ENCODE measurements at places on chromosomes 1 and 21. TPM values are rescaled to one million over a fixed set of nuclear protein-coding genes. Genes with fewer than 3 reads are reported as not detected.

The IL22RA1 gene
- total RNA-seq = 66.0 TPM

DNA sequence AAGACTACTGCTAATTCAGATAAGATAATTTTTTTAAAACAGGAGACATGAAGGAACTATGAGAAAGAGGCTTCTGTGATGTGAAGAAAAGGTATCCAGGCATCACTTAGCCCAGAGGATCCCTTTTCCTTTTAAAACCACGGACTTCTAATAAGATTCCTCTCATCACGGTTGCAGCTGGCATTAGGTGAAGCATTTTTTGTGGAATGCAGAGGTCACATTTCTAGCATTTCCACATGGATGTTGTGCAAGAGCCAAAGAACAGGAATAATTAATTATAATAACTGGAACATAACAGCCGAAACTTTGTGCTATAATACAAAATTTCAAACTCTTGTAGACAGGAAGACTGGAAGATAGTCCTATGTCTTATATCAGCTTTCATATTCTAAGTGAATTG is 27.6 kb downstream of the CYP2J2 start:
- H3K27me3 ChIP-seq = no peaks in the 10 kb centered on the region
- no peak overlapping the region for H3K27ac ChIP-seq
- no peak overlapping the region for H3K4me3 ChIP-seq
- H3K36me3 ChIP-seq = peaks cover 30% of the 10 kb centered on the region
- DNase-seq = no peak
- peaks cover 5% of the 10 kb centered on the region for H3K4me1 ChIP-seq

The OR2T35 gene
- total RNA-seq = not detected

The CHRNB2 gene
- total RNA-seq = 0.53 TPM

DNA sequence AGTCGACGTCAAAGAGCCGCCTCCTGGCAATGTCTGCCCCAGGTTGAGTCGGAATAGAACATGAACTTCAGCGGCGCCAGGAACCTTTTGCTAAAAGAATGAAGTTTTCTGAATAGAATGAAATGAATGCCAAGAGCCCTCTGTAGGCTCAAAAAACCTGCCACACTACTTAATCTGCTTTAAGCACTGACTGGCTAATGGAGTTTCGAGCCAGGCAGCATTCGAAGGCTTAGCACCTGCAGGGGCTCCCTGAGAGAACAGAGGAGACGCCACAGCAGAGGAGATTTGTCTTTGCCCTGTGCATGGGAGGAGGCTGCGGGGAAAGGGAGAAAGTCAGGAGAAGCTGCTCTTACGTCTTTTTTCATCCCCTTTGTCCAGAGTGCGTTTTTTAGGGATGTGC is 641.7 kb downstream of the AJAP1 start:
- no peak overlapping the region for H3K27ac ChIP-seq
- no peaks in the 10 kb centered on the region for H3K4me1 ChIP-seq
- H3K36me3 ChIP-seq = no peaks in the 10 kb centered on the region
- no peak overlapping the region for H3K4me3 ChIP-seq
- no peaks in the 10 kb centered on the region for H3K27me3 ChIP-seq

The NBPF20 gene
- total RNA-seq = 10.7 TPM

DNA sequence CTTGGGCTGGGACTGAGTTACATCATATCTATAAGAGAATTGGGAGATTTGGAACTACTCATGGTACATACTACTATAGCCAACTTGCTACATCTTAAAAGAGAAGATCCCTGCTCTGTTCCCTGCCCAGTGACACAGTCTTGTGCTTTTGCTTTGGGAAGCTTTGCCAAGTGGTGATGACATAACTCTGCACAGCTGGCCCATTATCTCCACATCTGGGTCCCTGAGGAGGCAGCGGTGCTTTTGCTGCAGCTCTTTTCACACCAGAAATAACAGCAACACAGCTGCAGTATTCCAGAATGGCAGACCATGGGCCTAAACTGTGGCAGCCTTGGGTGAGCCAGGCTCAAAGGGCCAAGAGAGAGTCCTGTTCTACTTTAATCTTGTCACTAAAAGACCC is 296.0 kb downstream of the HHAT start:
- no peaks in the 10 kb centered on the region for H3K36me3 ChIP-seq
- no peak overlapping the region for H3K27ac ChIP-seq
- H3K4me3 ChIP-seq = no peak overlapping the region

The MCOLN2 gene
- total RNA-seq = 62.7 TPM

The MINDY1 gene
- 76.4 TPM for total RNA-seq

GRCh38 chr1:68329096-68329835 is 96.9 kb upstream of the WLS start:
- no peaks in the 10 kb centered on the region for H3K4me1 ChIP-seq
- H3K36me3 ChIP-seq = no peaks in the 10 kb centered on the region
- DNase-seq = no peak
- no peak overlapping the region for H3K4me3 ChIP-seq

- no peak for DNase-seq
- H3K4me3 ChIP-seq = no peak overlapping the region
- H3K27me3 ChIP-seq = no peaks in the 10 kb centered on the region
These were observed 9.7 kb upstream of the PRDM15 start for GRCh38 chr21:41888749-41889376.

GRCh38 chr1:10325521-10325920 is 73.3 kb upstream of the PGD start:
- no peak overlapping the region for H3K4me3 ChIP-seq
- peaks cover 66% of the 10 kb centered on the region for H3K36me3 ChIP-seq
- H3K27me3 ChIP-seq = no peaks in the 10 kb centered on the region
- no peak overlapping the region for H3K27ac ChIP-seq
- no peaks in the 10 kb centered on the region for H3K4me1 ChIP-seq
- no peak for DNase-seq

The HES3 gene
- total RNA-seq = not detected

The TAS1R1 gene
- total RNA-seq = not detected

- peak; percentile 66 for DNase-seq
- no peaks in the 10 kb centered on the region for H3K27me3 ChIP-seq
- peak overlapping the region; percentile 98 for H3K27ac ChIP-seq
These were observed 646 bp downstream of the IER5 start for GRCh38 chr1:181089017-181089675.

DNA sequence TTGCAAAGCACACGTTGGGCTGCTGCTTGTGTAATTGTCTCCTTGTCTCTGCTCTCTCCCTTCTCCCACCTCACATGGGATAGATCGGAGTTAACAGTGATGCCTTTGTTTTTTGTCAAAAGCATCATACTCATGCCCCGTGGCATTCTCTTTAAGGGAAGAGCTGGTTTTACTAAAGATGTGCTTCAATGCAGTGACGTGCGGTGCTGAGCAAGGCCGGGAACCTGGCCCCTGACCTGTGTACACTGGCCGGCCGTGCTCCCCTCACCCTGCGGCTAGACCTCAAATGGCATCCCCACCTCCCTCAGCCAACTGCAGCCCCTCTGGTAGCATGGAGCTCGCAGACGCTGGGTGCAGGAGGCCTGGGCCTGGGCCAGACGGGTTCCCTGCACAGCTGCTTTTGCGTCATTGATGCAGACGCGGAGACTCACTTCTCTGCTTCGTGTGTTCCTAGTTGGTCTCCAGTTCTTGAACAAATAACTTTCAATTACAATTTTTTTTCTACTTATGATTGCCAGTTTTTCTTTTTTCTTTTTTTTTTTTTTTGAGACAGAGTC is 19.9 kb downstream of the AGPAT3 start:
- H3K4me1 ChIP-seq = no peaks in the 10 kb centered on the region
- H3K27me3 ChIP-seq = no peaks in the 10 kb centered on the region
- peak overlapping the region; percentile 86 for H3K27ac ChIP-seq

The GNG4 gene
- total RNA-seq = 9.1 TPM

GRCh38 chr1:229063154-229063773 is 207.6 kb upstream of the RAB4A start:
- no peak for DNase-seq
- H3K4me1 ChIP-seq = no peaks in the 10 kb centered on the region
- no peak overlapping the region for H3K4me3 ChIP-seq
- no peaks in the 10 kb centered on the region for H3K27me3 ChIP-seq

DNA sequence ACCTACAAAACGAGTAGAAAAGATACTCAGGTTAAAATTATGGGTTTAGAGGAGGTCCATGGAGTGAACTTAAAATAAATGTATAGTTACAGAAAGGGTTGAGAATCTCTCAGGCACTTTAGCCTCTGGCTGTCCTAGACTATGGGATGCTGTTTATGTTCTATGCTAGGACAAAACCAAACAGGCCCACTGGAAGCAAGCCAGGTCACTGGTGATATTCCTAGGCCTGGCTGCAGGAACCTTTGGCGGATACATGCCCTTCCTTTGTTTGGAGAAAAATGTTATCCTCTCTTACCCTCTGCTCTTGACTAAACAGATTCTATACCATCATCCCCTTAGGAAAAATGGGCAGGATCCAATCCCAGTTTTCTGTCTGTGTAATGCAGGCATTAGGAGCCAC is 90.7 kb upstream of the DUSP10 start:
- H3K27me3 ChIP-seq = no peaks in the 10 kb centered on the region
- H3K4me3 ChIP-seq = no peak overlapping the region
- no peak overlapping the region for H3K27ac ChIP-seq
- H3K4me1 ChIP-seq = peaks cover 3% of the 10 kb centered on the region
- no peak for DNase-seq

- H3K4me1 ChIP-seq = no peaks in the 10 kb centered on the region
- no peak for DNase-seq
- H3K27me3 ChIP-seq = no peaks in the 10 kb centered on the region
- no peak overlapping the region for H3K4me3 ChIP-seq
- no peak overlapping the region for H3K27ac ChIP-seq
- H3K36me3 ChIP-seq = no peaks in the 10 kb centered on the region
These were observed 13.5 kb upstream of the PEX10 start for GRCh38 chr1:2425892-2426291.

The C1orf105 gene
- total RNA-seq = not detected

DNA sequence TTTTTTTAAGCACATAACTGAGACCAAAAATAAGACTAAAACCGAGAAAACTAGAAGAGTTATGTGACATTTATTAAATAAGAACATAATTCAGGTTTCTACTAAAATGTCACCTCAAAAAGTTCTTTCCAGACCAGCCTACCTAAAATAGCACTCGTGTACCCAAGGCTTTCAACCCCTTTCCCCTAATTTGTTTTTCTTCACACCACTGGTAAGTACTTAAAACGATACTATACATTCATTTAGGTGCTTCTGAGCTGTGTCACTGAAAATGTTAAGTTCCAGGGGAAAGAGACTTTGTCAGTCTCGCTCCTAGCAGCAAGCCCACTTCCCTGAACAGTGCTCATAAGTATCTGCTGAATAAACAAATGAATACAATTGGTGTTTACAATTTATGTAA is 6.8 kb downstream of the RRAGC start:
- H3K4me3 ChIP-seq = no peak overlapping the region
- no peaks in the 10 kb centered on the region for H3K27me3 ChIP-seq
- H3K27ac ChIP-seq = no peak overlapping the region
- H3K36me3 ChIP-seq = no peaks in the 10 kb centered on the region
- H3K4me1 ChIP-seq = peaks cover 7% of the 10 kb centered on the region

The RBM11 gene
- total RNA-seq = 3.1 TPM

- no peaks in the 10 kb centered on the region for H3K36me3 ChIP-seq
- H3K27ac ChIP-seq = no peak overlapping the region
- DNase-seq = no peak
- H3K4me3 ChIP-seq = no peak overlapping the region
- no peaks in the 10 kb centered on the region for H3K4me1 ChIP-seq
These were observed 13.1 kb downstream of the ACTA1 start for GRCh38 chr1:229420765-229421164.

The TMEM50A gene
- 62.7 TPM for total RNA-seq

DNA sequence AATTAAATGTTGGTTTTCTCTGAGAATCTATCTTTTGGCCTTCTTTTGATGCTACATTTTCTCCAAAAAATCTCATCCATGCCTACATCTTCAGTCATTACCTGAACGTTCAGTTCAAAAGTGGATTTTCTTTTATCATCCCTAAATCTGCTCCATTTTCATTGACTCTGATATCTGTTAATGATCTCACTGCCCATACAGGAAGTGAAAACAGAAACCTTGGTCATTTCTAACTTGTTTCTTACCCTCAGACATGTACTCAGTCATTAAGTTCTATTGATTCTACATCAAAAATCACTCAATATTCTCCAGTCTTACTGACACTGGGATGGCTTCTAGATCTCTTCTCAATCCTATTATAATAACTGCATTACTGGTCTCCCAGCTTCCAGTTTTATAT is 22.7 kb downstream of the PRKACB start:
- no peaks in the 10 kb centered on the region for H3K27me3 ChIP-seq
- no peak overlapping the region for H3K27ac ChIP-seq
- no peak overlapping the region for H3K4me3 ChIP-seq
- peaks cover 4% of the 10 kb centered on the region for H3K4me1 ChIP-seq
- no peak for DNase-seq
- H3K36me3 ChIP-seq = no peaks in the 10 kb centered on the region

The AK5 gene
- total RNA-seq = not detected

- no peaks in the 10 kb centered on the region for H3K27me3 ChIP-seq
- H3K4me3 ChIP-seq = no peak overlapping the region
- no peaks in the 10 kb centered on the region for H3K36me3 ChIP-seq
- H3K4me1 ChIP-seq = no peaks in the 10 kb centered on the region
These were observed 12.1 kb downstream of the NDUFV3 start for GRCh38 chr21:42905195-42905594.

- no peaks in the 10 kb centered on the region for H3K36me3 ChIP-seq
- H3K27ac ChIP-seq = no peak overlapping the region
- no peak for DNase-seq
- no peak overlapping the region for H3K4me3 ChIP-seq
- no peaks in the 10 kb centered on the region for H3K27me3 ChIP-seq
- H3K4me1 ChIP-seq = no peaks in the 10 kb centered on the region
These were observed 44.4 kb upstream of the B3GALT5 start for GRCh38 chr21:39568361-39568760.

Data from Peyer's patch (tissue), 4 donors.